ENCODE measurements at places on chromosomes 1 and 21.

DNA sequence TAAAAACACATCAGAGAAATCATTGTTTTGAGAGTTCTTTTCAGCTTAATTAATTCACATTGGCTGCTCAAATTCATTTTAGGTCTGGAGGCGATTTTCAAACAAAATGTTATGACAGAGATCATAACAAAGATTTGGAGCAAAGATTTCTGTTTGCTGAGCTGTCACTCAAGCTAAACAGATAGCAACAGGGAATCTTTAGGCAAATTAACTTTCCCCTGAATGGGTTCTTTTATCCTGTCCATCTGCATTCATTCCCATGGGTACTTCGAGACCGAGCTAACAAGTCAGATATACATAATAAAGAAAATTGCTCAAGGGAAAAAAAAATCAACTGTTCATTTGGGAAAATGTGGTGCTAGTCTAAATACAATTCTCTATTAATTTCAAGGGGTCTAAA is 30.2 kb upstream of the CA6 start:
- DNase-seq, result no peak

GRCh38 chr1:3372317-3372716 is 82.1 kb upstream of the ARHGEF16 start:
- DNase-seq, result no peak

DNA sequence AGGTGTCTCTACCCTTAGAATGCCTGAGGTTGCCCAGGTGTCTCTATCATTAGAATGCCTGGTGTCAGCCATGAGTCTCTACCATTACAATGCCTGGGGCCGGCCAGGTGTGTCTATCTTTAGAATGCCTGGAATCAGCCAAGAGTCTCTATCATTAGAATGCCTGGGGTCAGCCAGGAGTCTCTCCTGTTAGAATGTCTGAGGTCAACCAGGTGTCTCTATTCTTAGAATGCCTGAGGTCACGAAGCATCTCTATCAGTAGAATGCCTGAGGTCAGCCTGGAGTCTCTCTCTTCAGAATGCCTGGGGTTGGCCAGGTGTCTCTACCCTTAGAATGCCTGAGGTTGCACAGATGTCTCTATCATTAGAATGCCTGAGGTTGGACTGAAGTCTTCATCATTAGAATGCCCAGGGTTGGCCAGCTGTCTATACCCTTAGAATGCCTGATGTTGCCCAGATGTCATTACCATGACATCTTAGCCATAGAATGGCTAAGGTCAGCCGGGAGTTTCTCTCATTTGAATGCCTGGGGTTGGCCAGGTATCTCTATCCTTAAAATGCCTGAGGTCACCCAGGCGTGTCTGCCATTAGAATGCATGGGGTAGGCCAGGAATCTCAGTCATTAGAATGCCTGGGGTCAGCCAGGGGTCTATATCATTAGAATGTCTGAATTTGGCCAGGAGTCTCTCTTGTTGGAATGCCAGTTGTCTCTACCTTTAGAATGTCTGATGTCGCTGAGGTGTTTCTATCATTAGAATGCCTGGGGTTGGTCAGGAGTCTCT is 44.0 kb downstream of the RNF187 start:
- DNase-seq, result no peak

- no peak for DNase-seq
Observed at GRCh38 chr1:230392920-230393521, 33.1 kb downstream of the PGBD5 start.

DNA sequence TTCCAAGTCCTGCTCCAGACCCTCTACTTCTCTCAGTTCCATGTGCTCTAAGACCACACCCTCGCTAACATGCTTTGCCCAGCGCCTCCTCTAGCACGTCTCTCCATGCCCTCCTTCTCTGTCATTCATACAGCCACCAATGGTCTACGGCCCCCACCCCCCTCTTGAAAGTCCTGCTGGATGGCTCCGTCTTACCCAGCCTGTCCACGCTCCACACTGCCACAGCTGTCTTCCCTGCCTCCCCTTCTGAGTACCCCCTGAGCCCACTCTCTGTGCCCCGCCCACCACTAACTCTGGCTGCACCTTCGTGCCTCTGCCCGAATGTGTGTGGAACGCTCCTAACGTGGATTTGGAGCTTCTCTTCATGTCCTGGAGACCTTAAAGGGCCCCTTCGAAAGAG is 244.6 kb downstream of the TRABD2B start:
- no peak for DNase-seq

DNA sequence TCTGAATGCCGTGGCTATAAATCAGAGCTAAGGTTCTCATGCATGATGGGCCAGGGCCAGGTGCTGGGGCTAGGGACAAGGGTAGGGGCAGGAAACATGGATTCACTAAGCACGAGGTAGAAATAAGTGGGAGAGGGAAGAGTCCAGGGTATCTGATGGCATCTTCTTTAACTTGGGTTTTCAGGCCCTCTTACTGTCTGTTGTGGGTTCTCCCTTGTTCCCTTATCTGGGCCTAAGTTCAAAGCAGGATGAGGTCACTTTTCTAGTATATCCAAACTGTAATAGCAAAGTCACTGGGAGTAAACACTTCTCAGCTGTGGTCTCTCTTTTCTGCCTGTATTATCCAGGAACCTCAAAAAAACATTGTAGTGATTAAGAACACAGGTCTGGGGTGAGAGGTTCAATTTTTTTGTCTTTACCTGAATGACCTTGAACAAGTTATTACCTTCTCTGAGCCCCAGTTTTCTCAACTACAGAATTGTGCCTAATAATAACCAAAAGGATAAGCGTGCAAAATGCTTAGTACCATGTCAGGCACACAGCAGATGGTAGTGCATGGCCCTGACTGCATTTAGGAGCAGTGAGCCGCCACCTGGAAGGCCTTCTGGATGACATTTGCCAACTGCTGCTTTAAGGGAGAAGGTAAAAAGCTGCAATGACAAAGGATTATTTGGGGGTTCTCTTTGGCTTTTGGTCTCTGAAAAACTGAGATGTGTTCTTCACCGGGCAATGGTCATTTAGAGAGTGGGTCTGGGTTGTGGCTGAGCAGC is 53.6 kb upstream of the A3GALT2 start:
- DNase-seq, result no peak

Measured in COR-L47 (cell line).